ENCODE measurements at places on chromosomes 1 and 21.

DNA sequence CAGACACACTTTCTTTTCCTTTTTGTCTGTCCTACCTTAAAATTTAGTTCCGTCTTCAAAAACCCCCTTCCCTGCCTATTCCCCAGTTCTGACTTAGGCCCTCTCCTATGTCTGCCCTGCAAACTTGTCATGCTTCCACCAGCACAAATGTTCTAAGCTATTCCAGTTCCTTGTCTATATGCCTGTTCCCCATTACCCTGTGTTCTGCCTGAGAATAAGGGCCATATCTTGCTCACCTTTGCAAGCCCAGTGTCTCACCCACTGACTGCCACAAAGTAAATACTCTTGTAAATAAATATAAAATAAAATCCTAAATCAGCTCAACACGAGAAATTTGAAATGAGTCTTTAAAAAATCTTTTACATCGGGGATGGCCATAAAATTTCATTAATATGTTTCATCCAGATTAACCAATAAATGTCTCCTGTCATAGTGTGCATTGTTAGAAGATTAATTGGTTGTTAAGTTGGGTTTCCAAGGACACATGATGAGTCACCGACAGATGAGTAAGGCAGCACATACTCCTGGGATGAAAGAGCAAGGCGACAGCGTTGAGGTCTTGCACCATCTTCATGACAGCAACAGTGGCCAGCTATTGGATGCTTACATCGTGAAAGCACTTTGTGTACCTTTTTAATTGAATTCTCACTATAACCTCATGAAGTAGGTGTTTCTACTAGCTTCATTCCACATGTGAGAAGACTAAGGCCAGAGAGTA is 92.6 kb upstream of the NGF start:
- DNase-seq: peak; percentile 94

GRCh38 chr21:33510826-33511225 is 19.3 kb upstream of the DNAJC28 start:
- DNase-seq: no peak

DNA sequence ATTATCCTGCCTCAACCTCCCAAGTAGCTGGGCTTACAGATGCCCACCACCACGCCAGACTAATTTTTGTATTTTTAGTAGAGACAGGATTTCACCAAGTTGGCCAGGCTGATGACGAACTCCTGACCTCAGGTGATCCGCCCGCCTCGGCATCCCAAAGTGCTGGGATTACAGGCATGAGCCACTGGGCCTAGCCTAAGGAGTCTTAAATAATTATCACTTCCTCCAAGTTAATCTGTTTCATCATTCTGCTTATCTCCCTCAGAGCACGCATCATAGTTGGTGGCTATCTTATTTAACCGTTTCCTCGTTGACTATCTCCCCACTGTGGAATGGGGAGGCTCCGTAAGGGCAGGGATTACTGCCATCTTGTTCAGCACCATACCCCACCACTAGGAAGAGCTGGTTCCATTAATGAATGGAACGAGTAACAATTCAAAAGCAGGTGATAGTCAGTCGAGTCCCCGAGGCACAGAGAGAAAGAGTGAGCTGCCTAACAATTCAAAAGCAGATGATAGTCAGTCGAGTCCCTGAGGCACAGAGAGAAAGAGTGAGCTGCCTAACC is 52.7 kb downstream of the GLUL start:
- no peak for DNase-seq

GRCh38 chr1:35629051-35629450 is 12.3 kb downstream of the PSMB2 start:
- DNase-seq: no peak

DNA sequence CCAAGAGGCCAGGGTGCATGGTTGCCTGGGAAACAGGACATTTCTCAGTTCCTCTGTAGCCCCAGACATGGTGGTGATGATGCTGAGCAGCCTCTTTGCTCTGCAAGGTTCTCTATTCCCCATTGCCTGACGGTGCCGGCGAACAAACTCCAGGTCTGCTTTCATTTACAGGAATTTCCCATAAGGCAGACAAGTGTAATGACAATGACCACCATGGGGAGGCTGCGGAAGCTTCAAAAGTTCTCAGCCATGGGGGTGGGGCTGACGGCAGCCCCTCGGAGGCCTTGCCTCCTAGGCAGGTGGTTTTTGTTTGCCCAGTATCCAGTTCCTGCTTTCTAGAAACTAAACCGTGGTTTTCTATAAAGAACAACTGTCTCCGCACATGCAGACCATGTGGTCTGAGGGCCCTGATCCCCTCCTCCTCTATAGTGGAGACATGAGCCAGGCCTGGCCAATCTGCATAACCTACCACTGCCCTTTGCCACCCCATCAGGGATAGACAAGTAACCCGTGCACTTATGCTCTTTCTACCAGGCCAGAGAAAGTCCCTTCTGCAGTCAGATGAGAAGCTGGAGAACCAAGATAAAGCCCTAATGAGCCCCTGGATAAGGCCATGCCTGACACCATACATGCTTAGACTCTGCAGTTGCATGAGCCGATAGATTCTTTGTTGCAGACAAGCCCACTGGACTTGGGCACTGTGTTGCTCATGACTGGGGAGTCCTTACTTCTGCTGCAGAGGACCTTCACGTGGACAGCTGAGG is 54.1 kb downstream of the LDLRAD2 start:
- no peak for DNase-seq

DNA sequence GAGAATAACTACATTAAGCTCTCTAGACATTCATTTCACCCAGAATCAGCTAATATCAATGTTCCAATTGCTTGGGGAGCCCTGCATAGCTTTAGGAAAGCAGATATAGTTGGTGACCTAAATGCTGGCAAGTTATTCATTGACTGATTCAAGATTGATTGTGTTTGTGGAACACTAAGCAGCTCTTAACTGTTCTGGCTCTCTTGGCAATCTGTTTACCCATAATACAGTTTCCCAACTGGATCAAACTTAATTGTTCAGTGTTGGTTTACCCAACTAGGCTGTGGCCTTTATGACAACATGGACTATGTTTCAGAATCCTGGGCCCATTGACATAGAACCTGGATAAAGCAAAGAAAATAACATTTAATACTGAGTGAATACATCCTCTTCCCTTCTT is 83.7 kb downstream of the NRDC start:
- no peak for DNase-seq

DNA sequence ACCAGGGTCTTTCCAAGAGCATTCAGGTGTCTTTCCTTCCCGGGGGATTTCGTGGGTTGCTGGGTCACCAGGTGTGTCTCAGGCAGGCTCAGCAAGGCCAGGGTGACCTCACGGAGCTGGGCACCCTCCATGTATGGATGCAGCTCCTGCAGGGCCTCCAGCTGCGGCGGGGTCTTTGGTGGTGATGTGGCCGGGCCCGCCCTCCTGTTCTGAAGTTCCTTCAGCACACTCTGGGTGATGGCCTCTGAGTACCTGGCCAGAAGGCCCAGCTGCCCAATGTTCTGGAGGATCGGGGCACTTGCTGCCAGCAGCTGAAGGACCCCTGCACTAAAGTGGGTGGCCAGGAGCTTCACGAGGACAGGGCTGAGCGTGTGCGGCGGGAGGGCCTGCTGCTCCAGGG is 45.5 kb downstream of the URB1 start:
- no peak for DNase-seq

DNA sequence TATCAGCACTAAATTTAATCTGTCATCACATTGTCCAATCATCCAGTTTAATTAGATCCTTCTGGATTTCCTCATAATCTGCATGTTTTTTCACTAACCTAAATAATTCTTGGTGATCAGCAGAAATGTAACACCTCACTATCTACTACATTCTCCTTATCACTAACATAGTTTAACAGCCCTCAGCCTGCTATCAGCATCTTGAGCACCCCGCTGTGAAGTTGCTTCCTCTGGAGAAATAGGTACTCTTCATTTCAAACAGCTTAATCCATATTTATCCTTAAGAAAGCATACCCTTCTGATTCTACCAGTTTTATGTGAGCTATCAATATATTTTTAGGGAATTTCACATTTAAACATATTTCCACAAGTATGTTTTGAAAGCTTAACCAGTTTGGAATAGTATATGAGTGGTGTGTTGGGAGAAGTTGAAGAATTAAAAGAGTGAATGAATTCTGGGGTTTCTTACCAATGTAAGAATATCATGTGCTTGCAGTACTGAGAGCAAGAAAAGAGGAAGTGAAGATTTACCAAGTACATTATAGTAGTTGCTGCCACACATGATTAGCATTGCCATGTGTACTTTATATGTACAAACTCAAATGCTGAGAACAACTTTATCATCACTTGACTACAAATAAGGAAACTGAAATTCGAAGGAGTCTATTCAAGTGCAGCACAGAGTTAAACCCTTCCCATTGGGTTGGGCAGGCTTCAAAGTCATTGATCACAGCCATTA is 771.1 kb upstream of the ADGRL4 start:
- no peak for DNase-seq

- no peak for DNase-seq
These were observed 87.7 kb downstream of the LACTBL1 start for GRCh38 chr1:22884806-22885530.

- DNase-seq: no peak
These were observed 39.6 kb downstream of the PKP1 start for GRCh38 chr1:201322653-201323510.

DNA sequence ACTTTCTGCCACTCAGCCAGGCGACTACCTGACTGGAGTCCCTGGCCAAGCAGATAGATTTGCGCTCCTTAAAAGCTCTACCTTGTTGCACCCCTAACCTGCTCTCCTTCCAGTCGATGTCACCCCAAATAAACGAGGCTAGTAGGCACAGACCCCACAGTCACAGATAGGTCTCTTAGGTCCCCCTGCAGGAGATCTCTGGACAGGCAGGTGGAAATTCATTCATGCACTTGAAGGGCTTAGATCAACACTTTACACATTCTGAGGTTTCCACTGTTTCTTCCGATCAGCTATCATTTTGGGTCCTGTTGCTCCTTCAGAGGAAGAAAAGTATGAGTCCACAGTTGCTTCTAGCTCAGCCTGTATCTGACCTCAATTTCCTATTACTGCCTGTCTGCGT is 272.6 kb upstream of the FMN2 start:
- DNase-seq: no peak

GRCh38 chr1:33601751-33602150 is 129.3 kb downstream of the ZSCAN20 start:
- DNase-seq: no peak

DNA sequence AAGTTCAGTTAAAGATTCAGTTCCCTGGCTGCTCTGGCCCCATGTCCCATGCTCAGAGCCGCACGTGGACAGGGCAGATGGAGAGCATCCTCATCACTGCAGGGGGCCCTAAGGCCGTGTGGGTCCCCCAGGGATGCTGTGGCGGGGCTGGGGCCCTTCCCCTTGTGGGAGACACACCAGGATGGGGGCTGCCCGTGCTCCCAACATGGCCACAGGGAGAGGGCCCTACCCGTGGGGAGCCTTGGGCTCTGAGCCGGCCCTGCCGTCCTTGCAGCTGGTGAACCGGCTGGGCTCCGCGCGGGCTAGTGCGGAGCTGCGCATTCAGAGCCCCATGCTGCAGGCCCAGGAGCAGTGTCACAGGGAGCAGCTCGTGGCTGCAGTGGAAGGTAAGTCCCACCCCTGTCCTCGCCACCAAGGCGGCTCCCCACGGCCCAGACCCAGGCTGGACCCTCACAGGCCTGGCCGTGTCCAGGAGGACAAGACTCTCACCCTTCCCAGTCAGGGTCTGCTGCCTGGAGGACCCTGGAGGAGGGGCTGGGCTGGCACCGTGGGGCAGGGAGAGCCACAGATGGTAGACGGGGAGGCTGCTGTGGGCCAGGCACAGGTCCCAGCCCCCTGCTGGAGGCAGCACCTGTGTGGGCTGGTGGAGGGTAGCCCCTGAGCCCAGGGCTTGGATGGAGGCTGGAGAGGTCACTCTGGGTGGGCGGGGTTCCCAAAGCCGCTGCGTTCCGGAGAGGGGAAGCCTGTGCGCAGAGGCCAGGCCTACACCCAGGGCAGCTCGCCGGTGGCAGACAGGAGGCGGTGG is 53.8 kb downstream of the TRIM11 start:
- no peak for DNase-seq

DNA sequence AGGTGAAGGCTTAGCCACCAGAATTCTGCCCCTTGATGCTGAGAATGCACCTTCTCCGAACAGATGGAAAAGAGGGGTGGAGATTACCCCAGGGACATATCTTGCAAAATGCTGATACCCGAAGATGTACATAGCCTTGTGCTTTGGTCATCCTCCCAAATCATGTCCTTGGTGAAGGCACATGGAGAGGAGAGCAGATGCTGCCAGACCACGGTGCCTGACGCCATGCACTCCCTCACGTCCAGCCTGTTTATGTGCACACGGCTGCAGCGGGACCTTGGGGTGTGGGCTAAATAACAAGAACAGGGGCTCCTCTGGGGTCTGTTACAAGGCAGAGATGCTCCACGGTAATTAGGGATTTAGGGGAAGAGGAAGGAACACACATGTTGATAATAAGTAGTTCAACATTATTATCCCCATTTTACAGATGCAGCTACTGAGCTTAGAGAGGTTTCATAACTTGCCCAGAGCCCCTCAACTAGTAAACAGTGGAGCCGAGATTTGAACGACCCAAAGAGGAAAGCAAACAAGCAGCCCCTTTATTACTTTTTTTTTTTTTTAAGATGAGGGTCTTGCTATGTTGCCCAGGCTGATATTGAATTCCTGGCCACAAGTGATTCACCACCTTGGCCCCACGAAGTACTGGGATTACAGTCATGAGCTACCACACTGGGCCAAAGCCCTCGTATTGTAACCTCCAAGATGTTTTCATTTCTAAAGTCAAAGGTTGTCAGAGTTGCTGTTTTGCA is 12.9 kb downstream of the EPHX1 start:
- no peak for DNase-seq

DNA sequence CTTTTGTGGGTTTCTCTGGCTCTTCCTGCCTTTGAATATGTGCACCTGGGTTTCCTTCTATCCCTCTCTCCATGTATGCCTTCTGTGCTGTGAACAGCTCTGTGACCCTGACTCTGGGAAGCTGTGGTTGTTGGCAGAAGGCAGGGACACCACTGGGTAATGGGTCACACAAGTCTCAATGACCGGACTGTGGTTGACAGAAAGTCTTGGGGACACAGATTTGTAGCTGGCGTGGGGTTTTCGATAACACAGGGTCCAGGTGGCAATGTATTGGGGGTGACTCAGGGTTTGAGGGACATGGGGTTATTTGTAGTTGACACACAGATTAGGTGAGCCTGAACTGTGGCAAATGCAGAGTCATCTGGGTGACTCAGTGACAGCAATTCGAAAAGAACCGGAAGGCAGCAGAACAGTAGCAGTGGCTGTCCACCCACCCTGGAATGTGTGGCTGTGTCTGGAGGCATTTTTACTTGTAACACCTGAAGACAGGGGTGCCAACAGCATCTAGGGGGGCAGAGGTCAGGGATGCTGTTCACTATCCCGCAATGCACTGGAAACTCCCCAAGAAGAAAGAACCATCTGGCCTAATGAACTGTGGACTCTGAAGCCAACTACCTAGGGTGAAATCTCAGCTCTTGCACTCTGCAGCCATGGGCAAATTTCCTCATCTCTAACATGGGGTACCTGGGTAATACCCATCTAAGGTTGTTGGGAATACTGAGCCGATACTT is 13.0 kb upstream of the SLC6A9 start:
- no peak for DNase-seq

GRCh38 chr21:37565530-37566223 is 199.1 kb downstream of the DYRK1A start:
- DNase-seq: no peak

- DNase-seq: no peak
These were observed 3.8 kb upstream of the ZNF692 start for GRCh38 chr1:248862695-248862997.

Data from epithelial cell of prostate (primary cell).